ENCODE measurements at places on chromosomes 5 and 9.

- no peak for DNase-seq
These were observed 5.9 kb upstream of the SPOUT1 start for GRCh38 chr9:128835246-128836210.

DNA sequence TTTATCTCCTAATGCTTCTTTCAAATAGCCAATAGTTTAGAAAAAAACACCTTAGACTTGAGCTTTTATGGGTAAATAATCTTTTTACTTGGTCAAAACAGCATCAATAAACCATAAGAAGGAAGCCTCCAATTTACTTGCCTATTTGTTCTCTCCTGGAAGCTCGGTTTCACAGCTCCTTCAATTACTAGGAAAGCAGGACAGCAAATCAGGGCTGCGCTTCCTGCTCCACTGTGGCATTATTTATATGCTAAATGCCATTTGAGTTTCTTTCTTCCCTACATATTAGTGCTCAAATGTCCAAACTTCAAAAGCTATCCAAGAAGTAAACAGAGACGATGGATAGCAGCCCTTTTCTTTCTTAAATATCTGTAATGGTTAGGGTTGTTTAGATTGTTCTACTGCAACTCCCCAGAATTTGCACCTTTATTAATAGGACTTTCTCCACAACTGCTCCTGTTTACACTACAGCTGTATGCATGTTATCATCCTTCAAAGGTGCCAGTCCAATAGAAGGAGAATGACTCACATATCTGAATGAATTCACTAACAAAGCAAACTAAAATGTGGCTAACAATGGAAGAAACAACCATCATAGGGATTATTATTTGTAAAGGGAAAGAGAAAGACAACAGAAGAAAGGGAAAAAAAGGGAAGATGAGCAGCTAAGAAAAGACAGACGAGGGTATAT lies 58.7 kb downstream of the MED27 start:
- no peak for DNase-seq

GRCh38 chr9:15542624-15543023 lies 10.2 kb upstream of the CCDC171 start:
- DNase-seq, result no peak

GRCh38 chr5:180109920-180110319 lies 38.4 kb upstream of the RNF130 start:
- no peak for DNase-seq

GRCh38 chr5:1786621-1787471 lies 12.8 kb downstream of the MRPL36 start:
- DNase-seq, result no peak

GRCh38 chr5:80055491-80056170 lies 20.5 kb downstream of the THBS4 start:
- DNase-seq, result no peak

GRCh38 chr5:82905986-82906385 lies 171.2 kb downstream of the TMEM167A start:
- DNase-seq, result no peak

DNA sequence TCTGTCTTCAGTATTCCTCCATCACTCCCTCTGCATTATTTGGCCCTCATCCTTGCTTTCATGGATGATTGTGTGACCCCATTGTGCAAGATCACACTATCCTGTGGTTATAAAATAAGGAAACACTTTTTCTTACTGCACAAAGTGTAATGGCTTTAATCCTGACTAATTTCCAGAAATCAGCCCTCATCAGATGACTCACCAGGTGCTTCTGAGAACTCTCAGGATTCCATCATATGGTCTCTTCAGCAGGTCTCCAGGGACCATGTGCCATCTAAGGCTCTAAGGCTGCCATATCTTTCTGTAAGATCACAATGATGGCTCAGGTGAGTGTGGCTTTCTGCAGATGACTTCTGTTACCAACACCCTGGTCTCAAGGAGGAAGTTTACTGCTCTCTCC lies 27.3 kb upstream of the FER start:
- no peak for DNase-seq

GRCh38 chr5:126065061-126065460 lies 358.1 kb upstream of the GRAMD2B start:
- no peak for DNase-seq

- no peak for DNase-seq
These were observed 113.4 kb downstream of the ST8SIA4 start for GRCh38 chr5:100789694-100790093.

DNA sequence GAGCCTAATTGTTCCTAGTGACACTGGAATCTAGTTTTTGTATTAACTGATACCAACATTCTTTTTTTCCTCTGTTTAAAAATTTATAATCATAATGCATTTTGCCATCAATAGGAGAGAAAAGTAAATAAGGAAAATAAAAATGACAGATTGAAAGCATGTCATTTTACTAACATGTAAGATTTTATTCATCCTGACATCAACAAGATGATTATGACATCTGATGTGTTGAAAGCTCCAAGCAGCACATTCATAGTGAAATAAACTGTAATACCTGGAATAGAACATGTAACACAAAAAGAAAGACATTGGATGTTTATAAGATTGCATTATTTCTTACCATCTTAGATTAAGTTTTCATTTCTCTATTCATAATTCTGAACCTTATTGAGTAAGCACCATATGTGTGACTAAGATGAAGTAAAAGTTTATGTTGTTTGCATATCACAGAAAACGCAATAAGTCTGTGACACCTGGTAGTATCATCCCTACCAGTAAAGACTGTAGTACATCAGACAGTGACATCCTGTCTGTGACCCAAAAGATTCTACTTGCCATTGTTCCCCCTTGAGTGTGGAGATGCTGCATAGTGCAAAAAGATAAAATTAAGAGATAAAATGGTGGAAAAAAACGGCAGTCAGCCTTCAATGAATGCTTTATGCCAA lies 225.6 kb downstream of the PCSK5 start:
- no peak for DNase-seq

DNA sequence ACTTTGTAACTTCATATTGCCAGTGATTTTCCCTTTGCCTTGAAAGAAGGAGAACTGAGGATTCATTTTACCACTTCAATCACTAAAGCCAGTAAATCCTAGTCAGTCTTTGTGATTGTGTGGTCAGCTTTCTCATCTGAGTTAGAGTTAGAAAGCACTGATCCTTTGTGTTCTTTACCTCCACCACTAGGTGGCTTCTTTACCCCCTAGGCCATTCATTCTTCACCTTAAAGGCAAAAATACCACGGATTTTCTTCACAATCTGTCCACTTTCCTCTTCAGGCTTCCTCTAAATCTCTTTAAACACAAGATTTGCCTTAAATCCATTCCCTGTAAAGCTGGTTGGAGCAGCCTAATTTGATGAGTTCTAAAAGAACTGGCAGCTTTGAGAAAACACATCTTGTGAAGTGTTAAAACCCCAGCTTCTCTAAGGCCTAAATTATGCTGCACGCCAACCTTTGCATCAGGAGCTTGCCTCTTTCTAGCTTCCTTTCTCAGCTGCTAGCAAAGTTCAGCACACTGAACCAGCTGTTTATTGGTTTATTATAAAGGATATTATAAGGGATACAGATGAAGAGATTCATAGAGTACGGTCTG lies 20.4 kb downstream of the BDP1 start:
- DNase-seq, result no peak

DNA sequence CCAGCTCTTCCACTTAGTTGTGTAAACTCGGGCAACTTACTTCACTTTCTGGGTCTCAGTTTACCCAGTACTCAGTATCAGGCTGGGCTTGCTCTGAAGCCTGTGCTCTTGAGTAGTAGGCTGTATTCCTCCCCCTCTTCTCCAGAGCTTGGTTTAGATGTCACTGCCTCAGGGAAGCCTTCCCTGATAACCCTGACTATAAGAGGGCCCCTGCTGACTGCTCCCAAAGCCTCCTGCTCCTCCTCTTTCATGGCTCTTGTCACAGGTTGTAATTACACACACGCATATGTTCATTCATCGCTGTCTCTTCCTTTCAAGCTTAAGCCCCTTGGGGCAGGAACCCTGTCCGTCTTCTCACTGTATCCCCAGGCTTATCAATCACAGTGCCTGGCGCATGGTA lies 140.2 kb downstream of the RGS3 start:
- no peak for DNase-seq

GRCh38 chr9:121833061-121833460 lies 181.6 kb downstream of the DAB2IP start:
- no peak for DNase-seq

DNA sequence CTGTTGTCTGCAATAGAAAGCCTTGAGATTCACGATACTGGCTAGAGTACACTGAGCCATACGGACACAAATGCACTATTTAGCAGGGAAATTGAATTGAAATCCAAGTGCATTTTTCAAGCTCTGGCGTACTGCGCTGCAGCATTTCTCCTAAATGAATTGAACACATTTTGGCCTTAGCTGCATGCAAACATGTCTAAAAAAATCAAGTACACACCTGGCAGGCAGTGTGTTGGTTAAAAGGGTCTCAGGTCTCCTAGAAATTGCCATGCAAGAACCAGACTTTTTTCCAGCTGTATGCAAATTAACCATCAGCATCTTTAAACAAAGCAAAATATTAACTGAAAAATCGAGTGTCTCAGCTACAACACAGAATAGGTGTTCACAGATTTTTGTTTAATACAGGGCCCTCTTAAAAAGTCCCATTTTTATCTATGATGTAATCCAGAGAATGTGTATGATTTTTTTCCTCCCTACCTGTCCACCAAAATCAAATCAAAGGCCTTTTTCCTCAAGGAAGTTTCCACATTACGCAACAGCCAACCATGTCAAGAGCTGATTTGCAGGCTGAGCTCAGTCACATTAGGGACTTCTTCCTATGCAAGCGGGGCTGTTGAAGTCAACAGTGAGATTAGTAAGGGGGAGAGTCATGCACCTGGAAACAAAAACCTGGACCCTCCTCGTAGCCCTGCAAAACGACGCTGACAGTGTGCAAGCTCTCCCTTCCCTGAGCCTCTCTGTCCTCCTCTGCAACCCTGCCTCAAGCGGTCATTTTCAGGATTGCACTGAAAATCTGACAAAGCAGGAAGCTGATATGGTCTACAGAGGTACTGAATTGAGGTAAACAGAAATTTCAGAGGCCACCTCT lies 14.1 kb upstream of the SFXN1 start:
- peak; percentile 81 for DNase-seq

- DNase-seq, result no peak
These were observed 90.0 kb upstream of the HMHB1 start for GRCh38 chr5:143721925-143722324.

DNA sequence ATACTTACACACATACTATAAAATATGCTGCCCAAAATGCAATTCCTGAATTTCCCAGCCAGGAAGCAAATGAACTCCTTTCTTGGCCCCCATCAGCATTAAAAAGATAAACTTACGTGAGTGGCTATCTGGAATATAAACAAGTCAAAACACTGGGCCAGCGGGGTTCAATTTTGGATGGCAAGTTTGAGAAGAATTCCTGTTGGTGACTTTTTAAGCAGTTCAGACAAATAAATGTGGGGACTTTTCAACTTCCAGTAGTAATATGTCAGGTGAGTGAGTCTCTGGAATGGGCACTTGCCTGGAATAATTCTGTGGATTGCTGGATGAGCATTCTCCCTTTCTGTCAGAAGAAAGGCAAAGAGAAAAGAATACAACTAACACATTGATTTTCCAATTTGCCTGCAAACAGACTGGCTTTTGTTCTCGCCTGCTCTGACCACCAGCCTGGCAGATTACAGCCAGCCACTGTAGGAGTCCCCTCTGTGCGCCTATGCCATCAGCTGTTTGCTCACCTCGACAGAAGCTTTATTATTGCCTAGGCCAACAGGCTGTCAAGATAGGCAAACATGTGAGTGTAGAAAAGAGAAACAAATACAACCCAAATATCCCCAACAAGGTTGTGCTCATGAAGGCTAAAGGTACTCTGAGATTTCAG lies 78.6 kb downstream of the MRPS27 start:
- peak; percentile 90 for DNase-seq

- no peak for DNase-seq
These were observed 75.4 kb downstream of the NUDT12 start for GRCh38 chr5:103487218-103487617.

- DNase-seq, result no peak
These were observed 2.7 kb downstream of the GZMA start for GRCh38 chr5:55104946-55105701.

- DNase-seq, result no peak
These were observed 198.1 kb downstream of the NR3C1 start for GRCh38 chr5:143205386-143205785.

DNA sequence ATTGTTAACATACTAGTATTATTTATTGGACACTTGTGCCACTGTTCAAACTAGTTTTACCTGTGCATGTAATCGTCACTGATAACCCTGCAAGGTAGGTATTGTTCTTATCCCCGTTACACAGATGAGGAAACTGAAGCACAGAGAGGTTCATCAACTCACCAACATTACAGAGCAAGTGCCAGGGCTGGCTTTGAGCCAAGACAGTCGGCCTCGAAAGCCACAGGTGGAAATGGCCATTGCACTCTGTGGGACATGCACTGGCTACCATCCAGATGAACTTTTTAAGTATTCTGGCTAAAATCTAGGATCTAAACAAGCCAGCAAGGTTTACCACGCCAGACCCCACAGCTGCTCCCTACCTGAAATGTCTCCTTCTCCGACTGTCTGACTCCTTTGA lies 57.9 kb downstream of the TEX10 start:
- DNase-seq, result no peak

GRCh38 chr9:88706193-88707113 lies 171.5 kb downstream of the NXNL2 start:
- no peak for DNase-seq

- DNase-seq, result no peak
These were observed 216.0 kb downstream of the MLLT3 start for GRCh38 chr9:20406344-20406743.

DNA sequence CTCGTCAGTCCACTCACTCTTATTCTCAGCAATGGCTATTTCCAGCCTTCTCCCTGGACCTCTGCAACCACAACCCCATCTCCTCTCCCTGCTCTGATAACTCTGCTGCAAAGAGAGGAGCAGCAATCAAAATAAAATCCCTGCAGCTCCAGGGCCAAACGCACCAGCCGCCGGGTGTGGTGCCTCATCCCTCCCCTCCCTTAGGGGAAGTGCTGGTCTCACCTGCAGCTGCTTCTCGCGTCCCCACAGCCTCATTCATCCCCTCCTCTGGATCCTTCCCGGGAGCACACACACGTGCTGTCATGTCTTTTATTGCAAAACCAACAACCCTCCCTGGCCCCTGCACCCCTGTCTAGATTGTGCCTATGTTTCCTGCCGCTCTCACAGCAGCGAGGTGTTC lies 77.8 kb downstream of the TENT4A start:
- no peak for DNase-seq

GRCh38 chr5:112732131-112732530 lies 5.6 kb upstream of the APC start:
- DNase-seq, result no peak
